Stimulated activated CD4-positive, alpha-beta T cell treated with anti-CD3 and anti-CD28 coated beads, TNF-alpha, amount 100 ng/mL, for 48 hours (primary cell): ENCODE measurements at places on chromosomes 13 and 19.

DNA sequence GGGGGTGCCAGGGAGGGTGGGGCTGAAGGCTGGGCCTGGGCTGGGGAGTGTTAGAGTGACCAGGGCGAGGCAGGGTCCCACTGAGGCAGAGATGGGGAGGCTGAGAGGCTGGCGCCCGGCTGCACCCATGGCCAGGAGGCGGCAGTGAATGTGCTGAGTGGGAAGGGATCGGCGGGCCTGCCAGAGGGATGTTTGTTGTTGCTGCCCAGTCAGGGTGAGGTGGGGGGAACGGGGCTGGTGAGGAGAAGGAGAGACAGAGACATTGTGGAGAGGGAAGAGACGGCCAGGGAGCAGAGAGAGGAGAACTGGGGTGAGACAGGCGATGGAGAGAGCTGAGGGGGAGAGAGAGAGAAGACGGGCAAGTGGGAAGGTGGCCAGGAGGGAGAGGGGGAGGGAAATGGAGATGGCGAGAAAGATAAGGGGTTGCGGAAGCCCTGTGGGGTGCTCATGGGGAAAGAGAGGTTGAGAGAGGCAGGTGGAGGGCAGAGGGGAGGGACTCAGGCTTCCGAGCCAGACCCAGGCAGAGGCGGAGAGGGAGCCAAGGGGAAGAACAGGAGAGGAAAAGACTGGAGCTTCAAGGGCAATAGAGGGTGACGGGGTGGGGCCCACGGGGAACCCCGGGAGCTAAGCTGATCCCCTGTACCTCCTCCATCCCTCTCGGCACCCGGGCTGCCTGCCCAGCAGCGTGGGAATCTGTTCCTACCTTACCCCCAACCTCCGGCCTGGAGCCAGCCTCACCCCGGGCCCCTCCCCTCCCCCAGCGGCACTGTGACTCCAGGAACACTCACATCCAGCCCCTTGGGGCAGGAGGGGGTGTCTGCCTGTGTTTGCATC lies 690 bp upstream of the B3GNT8 start:
- DNase-seq: peak; percentile 17

- DNase-seq: no peak
Observed at GRCh38 chr13:47930649-47931165, 70.4 kb downstream of the SUCLA2 start.

DNA sequence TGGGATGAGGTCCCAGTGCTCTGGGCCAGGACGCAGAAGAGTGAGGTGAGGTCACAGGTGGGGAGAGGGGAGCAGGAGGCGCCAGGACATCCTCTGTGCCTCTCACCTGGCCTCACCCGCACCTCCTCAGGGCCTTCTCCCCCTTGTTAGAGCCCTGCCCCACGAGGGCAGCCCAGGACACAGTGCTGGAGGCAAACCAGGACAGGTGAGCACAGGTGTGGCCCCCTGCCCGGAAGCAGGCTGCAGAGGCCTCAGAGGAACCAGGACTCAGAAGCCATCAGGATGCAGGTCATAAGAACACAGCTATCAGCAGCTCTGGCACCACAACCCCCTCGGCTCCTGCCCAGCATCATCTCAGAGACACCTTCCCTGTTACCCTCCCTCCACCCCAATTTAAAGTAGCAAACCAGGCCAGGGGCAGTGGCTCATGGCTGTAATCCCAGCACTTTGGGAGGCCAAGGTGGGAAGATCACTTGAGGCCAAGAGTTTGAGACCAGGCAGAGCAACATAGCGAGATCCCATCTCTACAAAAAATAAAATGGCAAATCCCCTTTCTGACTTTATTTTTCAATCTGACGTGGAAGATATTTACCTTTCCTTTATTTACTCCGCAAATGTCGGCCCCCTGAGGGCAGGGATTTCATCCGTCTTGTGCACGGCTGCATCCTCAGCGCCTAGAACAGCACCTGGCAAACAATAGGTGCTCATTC lies at the start of gene CEACAM16:
CEACAM16 (plus strand) TSS at position 660 of the 710 bp plus-strand sequence. CDS start 2,306 bp downstream, outside the sequence.
- no peak for DNase-seq

DNA sequence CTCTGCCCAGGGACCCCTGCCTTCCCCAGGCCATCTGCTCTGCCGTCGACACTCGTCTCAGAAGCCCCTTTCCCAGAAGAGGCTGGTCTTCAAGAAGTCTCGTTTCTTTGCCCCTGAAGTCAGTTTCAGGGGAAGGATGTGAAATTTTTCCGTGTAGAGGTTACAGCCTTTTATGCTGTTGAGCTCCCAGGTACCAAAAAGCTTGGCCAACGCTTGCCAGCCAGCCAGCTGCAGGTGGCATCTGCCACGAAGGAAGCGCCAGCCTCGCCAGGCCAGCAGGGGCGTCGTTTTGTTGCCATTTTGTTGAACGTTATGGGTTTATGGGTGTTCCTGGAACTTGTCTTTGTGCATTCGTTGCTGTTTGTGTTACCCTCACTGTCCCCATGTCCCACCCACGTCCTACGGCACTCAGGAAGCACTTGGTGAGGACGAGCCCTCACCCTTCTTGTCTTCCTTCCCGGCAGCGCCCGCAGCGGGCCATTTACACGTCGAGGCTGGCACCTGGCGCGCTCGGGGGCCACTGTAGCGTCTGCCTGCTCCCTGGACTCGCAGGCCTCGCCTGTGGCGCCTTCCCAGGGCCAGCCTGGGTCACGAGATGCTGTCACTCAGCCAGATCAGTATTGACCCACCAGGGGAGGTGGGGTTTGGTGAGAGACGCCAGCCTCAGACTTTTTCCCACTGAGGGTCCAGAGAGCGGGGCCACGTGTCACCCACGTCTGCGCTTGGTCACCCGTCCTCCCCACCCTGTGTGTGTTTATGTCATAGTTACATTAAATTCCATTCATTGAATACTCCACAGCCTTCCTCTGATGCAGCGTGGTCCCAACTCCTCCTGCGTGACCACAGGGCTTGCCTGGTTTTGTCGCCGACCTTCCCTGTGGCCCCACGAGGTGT lies 37.1 kb downstream of the AP1M1 start:
- DNase-seq: no peak

GRCh38 chr13:60627071-60627686 lies 230.2 kb downstream of the TDRD3 start:
- DNase-seq: peak; percentile 1

DNA sequence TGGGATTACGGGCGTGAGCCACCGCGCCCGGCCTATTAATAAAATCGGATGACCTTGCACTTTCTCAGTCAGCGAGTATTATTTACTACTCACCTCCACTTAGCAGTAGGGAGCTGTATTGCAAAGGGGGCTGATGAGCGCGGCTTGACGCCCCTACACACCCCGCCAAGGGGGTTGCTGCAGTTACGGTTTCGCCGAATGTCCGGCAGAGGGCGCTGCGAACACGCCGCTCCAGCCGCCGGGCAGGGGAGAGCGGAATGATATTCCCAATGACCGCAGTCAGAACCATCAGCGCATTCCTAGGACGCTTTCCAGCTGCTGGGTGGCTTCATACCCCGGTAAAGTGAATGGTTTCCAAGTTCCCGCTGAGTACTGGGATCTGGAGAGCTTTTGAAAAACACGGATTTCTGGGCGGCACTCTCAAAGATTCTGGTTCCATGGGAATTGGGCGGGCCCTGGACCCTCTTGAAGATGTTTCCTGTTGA lies 30.0 kb upstream of the TPT1 start:
- DNase-seq: no peak

- DNase-seq: no peak
Observed at GRCh38 chr13:77737583-77738200, 40.2 kb downstream of the SLAIN1 start.

DNA sequence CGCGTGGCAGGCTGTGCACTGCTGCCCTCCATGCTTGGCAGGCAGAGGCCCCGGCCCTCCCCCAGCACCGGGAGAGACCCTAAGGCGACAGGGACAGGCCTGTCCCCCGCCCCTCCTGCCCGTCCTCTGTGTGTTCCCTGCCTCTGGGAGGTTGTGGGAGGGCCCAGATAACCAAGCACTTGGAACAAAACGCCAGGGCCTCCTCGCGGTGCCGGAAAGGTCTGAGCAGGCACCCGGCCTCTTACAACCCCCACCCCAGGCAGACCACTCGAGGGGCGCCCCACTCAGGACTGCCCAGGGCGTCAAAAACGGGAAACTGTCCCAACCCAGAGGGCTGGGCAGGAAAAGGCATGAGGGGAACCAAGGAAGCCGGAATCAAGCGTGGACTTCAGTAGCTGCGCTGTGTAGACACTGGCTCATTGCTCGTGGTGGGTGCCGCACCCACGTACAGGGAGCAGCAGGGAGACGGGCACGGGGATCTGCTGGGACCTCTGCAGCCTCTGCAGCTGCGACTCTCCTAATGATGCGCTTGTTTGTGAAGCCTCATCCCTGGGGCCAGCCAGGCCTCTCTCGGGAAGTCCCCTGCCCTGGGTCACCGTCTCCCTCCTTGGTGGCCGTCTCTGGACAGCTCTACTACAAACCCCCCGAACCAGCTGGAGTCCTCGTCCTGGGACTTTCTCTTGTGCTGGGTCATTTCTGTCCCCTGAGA lies 20.0 kb downstream of the GNA11 start:
- no peak for DNase-seq

DNA sequence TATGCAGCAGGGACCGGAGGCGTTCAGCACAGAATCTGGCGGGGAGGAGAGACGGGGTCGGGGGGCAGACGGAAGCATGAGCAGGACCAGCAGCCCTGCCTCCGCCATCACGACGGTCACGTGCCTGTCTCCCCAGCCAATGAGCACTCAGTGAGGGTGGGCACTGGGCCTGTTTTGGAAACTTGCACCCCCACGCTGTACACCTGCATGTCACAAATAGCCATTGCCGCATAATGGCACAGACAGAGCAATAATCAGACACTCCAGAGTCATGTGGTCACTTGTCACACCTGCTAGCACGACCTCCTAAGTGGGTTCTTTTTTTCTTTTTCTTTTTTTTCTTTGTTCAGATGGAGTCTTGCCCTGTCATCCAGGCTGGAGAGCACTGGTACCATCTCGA lies 8.8 kb downstream of the ERCC2 start:
- no peak for DNase-seq

GRCh38 chr13:47256618-47257017 lies 359.8 kb upstream of the HTR2A start:
- DNase-seq: no peak

- no peak for DNase-seq
Observed at GRCh38 chr19:54561840-54562239, 11.8 kb upstream of the LILRA2 start.

DNA sequence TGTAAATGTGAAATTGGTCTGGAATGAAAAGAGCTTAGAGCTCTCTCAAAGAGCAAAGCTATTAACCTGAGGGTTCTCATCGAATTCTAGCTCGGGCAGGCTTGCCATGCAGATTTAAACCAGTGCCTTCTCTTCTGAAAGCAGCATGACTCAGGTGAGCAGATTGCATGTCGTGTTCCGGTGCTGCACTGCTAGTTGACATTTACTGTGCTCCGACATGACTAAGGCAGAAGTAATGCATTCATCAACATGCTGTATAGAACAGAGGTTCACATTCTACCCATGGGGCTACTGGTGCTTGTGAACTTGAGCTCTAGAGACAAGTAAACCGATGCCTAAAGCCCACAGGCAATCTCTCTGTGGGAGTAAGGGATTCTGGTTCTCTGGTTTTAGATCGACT lies 947.7 kb downstream of the EFNB2 start:
- no peak for DNase-seq

DNA sequence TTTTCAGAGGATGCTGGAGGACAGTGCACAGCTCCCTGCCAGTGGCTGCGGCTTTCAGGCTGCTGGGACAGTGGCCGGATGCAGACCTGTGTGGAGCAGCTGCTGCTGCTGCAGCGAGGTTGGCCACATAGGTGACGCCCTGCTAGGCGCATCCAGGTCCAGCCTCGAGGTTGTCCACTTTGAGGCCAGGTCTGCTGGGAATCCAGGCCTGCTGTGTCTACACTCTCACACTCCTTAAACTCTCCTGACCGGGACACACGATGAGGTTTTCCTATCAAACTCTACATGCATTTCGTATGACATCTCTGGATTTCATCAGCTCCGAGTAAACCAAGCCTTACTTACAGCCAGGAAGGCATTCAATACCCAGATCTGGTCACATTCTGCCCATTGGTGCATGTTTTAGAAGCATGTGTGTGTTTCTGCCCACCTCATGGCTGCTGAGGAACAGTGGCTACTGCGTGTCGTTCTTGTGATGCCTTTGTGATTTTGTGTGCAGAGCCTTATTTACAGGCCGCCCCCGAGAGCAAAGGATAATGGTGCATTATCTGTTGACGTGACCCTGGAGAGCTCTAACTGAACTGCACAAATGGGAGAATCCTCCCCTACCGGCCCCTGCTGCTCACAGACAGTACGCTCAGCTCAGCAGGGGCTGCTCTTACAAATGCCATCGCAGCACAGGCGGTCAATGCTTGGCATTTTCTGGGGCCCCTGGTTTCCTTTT lies 12.3 kb upstream of the MCF2L start:
- DNase-seq: no peak

DNA sequence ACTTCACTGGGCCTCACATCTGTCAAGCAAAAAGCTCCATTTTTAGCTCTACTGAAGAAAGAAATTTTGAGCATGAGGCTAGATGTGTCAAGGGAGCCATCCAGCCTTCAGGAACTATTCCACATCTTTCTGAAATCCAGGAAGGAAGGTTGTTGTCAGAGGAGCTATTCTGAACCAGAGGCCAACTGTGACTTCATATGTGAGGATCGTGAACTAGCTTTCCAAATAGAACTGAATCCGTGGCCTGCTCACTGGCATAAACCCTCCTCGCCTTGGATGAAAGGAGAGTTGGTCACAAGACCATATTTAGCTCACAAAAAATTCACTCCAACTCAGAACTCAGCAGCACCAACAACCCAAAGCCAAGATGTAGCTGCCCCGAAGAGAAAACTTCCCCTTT lies 195.8 kb downstream of the FOXO1 start:
- no peak for DNase-seq

DNA sequence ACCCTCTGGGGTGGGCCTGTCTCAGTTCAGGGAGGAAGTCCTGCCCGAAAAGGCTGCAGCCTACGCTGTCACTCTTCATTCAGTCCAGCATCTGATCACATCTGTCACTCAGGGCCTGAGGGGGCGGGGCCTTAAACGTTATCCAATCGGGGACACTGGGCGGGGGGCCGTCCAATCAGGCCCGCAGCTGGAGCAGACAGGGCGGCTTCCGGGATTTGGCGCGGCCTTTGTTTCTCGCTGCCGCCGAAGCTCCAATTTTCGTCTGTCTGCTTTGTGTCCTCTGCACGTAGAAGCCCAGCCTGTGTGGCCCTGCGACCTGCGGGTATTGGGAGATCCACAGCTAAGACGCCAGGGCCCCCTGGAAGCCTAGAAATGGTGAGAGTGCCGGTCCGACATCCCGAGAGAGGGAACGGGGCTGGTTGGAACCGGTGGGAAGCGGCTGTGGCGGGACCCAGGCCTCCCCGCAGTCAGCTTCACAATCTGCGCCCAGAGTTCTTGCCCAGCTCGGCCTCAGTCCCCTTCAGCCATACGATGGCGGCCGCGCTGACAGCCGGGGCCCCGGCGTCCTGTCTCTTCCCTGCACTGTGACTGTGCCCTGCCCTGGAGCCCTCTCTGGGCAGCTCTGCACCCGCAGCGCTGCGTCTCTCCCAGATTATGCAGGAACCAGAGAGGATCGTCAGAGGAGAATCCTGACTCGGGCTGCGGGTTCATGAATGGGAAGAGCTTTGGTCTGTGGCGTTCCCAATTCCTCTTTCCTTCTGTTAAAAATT lies at the start of gene ZNF730:
ZNF730 (plus strand) TSS at position 224 of the 770 bp plus-strand sequence; CDS start at position 373, 149 bp downstream.
- DNase-seq: peak; percentile 43
